Fibroblast of skin of right quadriceps (primary cell): ENCODE measurements at places on chromosomes 12 and 14.

GRCh38 chr14:38469156-38469555 lies 213.3 kb upstream of the CLEC14A start:
- peak; percentile 39 for DNase-seq

GRCh38 chr12:111022386-111022785 lies 102.0 kb upstream of the MYL2 start:
- no peak for DNase-seq

GRCh38 chr12:65891219-65891618 lies 66.9 kb downstream of the HMGA2 start:
- peak; percentile 88 for DNase-seq

DNA sequence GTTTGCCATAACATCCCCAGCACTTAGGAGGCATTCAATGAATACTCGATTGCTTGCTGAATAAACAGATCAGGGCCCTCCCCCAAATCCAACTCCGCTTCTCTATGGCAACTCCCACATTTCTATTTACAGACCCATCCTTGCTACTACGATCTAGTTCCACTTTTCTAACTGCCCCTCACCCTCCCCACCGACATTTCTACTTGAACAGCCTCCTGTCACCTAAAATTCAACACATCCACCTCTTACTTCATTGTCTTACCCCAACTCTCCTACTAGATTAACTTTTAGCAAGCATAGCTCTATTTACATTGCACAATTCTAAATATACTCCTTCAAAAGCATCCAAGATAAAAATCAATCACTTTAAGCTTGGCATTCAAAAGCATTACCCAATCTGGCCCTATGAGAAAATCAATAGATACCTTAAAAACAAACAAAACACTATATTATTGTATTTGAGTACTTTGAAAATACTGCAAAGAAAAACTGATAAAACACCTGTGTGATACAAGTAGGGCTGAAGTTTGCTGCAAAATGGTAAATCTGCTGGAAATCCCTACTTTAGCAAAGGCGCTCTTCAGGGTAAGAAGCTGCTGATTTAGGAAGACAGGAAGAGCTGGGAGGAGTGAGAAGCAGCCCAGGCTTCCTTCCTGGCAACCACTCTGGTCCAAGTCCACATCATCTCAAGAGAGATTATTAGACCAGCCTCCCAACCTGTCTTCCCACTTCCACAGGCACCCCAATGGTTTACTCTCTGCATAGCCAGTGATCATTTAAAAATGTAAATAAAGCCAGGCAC lies 96.4 kb downstream of the HECTD4 start:
- DNase-seq, result no peak

GRCh38 chr12:14696265-14696741 lies at the start of gene GUCY2C:
Gene GUCY2C (minus strand): TSS chr12:14696599. CDS start chr12:14696448, 151 bp downstream.
- no peak for DNase-seq

DNA sequence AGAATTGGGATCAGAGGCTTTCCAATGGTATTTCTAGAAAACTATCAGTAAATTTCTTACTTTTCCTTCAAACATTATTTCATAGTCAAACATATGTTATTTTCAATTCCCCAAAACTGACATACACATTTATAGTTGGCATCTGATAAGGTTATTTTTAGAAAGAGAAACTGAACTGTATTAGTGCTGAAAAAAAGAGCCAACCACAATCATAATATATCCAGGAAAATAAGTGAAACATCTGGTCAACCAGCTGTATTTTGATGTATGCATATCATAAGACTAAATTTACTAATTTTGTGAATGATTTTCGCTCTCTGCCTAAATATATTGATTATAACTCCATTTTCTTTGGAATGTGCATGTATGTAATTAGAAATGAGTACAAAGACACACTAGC lies 554.2 kb downstream of the FLRT2 start:
- DNase-seq, result no peak

DNA sequence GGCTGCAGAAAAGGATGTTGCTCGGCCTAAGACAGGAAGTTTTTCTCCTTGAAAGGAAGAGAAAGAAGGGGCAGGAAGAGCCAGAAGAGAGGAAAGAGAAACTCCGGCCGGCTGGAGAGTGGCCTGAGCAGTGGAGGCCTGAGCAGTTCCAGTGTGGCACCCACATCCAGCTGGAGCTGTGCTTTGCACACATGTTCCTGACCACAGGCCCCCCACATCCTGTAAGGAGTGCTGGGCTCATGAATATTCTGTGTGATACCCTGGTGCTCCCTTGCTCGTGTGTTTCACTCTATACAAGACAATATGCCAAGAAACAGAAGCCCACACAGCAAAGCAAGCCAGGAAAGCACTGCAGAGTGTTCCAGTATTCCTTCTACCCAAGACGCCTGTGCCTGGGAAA lies 27.1 kb downstream of the POLE start:
- no peak for DNase-seq

- DNase-seq, result no peak
Measured at GRCh38 chr12:119783787-119784186, 93.3 kb downstream of the CIT start.

GRCh38 chr12:106144847-106145246 lies 6.1 kb upstream of the NUAK1 start:
- DNase-seq, result peak; percentile 40

DNA sequence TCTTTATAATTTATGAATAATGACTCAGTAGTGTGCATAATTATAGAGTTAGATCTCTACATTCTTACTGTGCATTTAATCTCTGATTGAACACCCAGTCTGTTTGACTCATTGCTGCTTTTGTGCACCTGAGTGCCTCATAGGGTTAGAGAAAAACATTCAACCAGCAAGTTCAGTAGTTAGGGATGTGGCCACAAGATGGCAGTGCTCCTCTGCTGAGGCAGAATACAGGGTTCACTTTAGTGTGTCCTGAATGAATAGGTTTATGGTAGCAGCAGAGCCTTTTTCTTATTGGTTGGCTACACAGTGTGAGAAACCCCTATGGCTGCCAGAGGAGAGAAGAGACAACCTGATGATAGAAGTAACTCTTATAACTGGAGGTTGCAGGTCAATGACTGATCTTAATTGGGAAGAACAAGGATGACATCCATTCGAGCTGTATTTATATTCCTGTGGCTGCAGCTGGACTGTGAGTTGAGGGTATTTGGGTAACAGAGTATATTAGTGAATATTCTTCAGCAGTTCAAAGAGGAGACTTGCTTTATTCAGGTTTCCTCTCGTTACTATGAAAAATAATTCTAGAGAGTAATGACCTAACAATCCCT lies 194.9 kb upstream of the OR4E1 start:
- no peak for DNase-seq

DNA sequence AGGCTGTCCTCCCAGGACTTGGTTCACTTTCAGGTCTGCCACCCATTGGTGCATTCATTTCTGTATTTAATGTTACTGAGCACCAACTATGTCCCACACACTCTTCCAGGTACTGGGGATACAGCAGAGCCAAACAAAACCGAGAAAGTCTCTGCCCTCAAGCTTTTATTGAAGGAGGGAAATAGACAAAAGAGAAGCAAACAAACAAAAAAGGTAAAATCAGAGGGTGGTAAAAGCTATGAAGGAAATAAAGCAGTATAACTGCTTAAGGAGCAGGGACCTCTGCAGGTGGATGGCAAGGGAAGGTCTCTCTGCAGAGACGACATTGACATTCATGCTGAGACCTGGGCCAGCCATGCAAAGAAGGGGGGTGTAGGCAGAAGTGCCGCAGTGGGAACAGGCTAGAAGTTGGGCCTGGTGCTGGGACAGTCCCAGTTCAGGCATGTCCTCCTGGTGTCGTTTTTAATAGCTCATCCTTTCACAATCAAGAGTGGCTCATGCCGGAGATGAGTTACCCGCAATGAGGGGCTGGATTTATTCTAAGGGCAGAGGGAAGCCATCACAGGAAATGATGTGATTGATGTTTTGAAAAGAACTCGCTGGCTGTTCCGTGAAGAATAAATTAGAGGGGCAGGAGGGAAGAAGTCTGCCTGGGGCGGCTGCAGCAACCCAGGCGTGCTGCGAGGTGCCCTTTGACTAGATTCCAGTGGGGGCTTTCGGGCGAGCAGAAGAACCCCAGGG lies 72.8 kb downstream of the IRF2BPL start:
- peak; percentile 80 for DNase-seq
